Esophagus squamous epithelium (tissue), 5 donors: ENCODE measurements at places on chromosomes 3 and 15.

GRCh38 chr3:192847941-192848340 is 69.7 kb downstream of the MB21D2 start:
- no peak for DNase-seq
- no peaks in the 10 kb centered on the region for H3K36me3 ChIP-seq
- peaks cover 40% of the 10 kb centered on the region for H3K4me1 ChIP-seq
- H3K4me3 ChIP-seq, result no peak overlapping the region

GRCh38 chr15:44058126-44058525 is 136.9 kb downstream of the FRMD5 start:
- peaks cover 7% of the 10 kb centered on the region for H3K27me3 ChIP-seq
- H3K4me3 ChIP-seq, result no peak overlapping the region
- no peak overlapping the region for H3K27ac ChIP-seq
- DNase-seq, result no peak

GRCh38 chr3:150733936-150734794 is 28.8 kb downstream of the SIAH2 start:
- no peak for DNase-seq
- peak overlapping the region; percentile 66 for H3K27ac ChIP-seq
- H3K4me3 ChIP-seq, result no peak overlapping the region
- H3K36me3 ChIP-seq, result no peaks in the 10 kb centered on the region

DNA sequence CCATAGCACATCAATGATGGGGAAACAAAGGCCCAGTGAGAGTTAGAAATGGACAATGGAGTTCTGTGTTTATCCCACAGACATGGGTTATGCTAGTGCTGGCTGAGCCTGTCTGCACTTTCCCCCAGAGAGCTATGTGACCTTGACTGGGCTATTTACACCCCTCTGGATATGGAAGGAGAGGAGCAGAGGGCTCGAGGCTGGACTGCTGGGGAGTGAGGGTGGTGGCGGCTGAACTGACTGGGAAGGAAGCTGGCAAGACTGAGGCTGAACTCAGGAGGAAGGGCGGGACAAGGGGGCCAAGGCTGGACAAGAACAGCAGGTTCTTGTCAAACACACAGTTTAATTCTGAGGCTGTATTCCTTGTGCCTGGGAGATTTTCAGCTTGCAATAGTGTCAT is 10.8 kb upstream of the INSYN1 start:
- H3K27me3 ChIP-seq, result no peaks in the 10 kb centered on the region
- peaks cover 29% of the 10 kb centered on the region for H3K4me1 ChIP-seq

DNA sequence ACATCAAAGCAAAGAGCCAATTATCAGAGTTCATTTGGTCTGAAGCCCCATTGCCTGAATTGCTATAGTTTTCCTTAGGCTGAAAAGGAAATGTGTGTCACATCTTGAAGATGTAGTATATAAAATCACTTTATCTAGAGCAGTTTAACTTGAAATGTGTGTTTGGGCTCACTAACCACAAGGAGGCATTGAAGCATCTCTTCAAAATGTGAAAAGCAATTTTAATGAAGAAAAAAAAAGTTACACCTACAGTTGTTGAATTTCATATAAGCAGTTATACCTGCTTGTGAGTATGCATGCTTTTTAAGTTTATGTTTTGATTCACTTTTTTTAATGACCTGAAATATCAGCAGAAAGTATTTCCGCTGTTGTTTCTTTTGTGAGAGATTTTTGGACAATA is 129.3 kb downstream of the IQCH start:
- no peak overlapping the region for H3K4me3 ChIP-seq
- no peaks in the 10 kb centered on the region for H3K27me3 ChIP-seq
- H3K36me3 ChIP-seq, result no peaks in the 10 kb centered on the region
- H3K4me1 ChIP-seq, result no peaks in the 10 kb centered on the region
- DNase-seq, result no peak

DNA sequence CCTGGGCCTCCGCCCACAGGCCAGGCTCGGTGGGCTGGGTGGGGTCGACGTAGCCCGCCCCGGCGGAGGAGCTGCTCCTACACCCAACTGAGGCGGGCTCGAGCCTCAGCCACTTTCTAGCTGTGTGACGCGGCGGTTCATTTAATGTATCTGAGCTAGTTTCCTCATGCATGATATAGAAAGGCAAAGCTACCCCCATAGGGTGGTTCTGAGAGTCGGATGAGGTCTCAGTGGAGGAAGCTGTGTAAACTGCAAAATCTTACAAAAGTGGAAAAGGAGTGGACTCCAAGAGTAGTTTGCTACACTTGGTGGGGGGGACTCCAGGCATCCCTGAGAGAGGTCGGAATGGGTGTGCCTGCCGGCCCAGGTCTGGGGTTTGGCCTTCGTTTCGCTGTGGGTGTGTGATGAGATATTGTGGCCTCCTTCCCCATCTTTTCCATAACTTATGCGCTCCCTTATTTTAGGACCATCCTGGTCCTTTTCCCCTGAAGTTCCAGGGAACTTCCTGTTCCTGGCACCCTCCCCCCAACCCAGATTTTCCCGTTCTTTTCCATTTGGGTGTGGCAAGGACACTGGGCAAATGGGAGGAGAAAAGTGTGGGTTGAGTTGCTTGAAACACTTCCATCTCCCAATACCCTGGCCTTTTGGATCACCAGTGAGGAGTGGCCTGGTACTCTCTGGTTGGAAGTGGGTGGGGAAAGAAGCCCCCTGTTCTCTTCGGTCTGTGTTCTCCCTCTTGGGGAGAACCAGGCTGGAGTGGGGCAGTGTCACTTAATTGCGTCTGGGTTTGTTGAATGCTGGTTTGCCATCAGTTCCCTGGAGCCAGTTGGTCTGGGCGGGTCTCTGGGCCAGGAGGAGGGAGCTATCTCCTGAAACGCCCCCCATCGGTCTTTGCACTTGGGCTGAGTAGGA is 1.1 kb downstream of the PDIA5 start:
- DNase-seq, result no peak
- peak overlapping the region; percentile 88 for H3K27ac ChIP-seq
- no peaks in the 10 kb centered on the region for H3K27me3 ChIP-seq
- peaks cover 57% of the 10 kb centered on the region for H3K4me1 ChIP-seq
- H3K36me3 ChIP-seq, result no peaks in the 10 kb centered on the region

DNA sequence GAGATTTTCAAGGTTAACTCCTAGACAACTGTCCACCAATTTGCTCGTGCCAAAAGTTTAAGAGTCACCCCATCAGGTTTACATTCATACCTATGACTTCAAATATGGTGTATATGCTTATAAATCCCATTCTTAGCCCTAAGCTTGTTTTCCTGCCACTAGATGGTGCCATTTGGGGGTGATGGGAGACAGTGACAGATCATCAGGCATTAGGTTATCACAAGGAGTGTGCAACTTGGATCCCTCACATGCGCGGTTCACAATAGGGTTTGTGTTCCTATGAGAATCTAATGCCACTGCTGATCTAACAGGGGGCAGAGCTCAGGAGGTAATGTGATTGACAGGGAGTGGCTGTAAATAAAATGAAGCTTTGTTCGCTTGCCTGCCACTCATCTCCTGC is 182.7 kb downstream of the CNTN6 start:
- no peaks in the 10 kb centered on the region for H3K4me1 ChIP-seq
- H3K27ac ChIP-seq, result no peak overlapping the region
- DNase-seq, result no peak
- no peaks in the 10 kb centered on the region for H3K27me3 ChIP-seq
- no peaks in the 10 kb centered on the region for H3K36me3 ChIP-seq
- no peak overlapping the region for H3K4me3 ChIP-seq

DNA sequence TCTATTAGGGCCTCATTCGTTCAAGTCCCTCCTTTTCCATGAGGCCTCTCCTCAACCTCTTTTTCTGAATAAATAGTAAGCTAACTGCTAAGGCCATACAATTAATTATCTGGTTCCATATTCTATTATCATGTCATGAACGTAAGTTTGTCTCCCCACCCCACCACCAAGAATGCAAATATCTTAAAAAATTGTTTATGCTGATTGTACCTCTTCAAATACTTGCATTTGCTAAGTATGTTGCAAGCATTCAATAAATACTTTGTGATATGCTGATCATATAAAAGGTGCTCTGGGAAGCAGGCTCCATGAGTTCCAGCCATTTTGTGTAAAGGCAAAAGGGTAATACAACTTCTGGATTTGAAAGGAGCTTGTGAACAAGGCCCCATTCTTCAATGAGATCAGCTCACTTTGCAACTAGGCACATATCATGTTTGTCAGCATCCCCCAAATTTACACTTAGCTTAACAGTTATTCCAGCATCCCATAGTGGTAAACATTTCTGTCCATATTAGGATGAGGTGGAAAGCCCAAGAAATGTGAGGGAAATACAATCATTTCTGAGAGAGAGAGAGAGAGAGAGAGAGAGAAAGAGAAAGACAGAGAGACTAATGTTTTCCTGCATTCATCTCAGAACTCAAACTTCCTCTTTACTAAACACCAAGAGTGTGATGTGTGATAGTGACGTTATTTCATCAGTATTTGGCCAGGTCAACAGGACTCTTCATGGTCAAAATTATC is 33.2 kb downstream of the SLC12A8 start:
- no peak for DNase-seq
- H3K4me3 ChIP-seq, result no peak overlapping the region
- no peaks in the 10 kb centered on the region for H3K36me3 ChIP-seq
- no peaks in the 10 kb centered on the region for H3K27me3 ChIP-seq
- no peaks in the 10 kb centered on the region for H3K4me1 ChIP-seq

GRCh38 chr3:9837701-9838582 is 5.9 kb downstream of the RPUSD3 start:
- no peak for DNase-seq
- H3K4me3 ChIP-seq, result no peak overlapping the region
- H3K4me1 ChIP-seq, result peaks cover 7% of the 10 kb centered on the region
- H3K36me3 ChIP-seq, result peaks cover 14% of the 10 kb centered on the region

DNA sequence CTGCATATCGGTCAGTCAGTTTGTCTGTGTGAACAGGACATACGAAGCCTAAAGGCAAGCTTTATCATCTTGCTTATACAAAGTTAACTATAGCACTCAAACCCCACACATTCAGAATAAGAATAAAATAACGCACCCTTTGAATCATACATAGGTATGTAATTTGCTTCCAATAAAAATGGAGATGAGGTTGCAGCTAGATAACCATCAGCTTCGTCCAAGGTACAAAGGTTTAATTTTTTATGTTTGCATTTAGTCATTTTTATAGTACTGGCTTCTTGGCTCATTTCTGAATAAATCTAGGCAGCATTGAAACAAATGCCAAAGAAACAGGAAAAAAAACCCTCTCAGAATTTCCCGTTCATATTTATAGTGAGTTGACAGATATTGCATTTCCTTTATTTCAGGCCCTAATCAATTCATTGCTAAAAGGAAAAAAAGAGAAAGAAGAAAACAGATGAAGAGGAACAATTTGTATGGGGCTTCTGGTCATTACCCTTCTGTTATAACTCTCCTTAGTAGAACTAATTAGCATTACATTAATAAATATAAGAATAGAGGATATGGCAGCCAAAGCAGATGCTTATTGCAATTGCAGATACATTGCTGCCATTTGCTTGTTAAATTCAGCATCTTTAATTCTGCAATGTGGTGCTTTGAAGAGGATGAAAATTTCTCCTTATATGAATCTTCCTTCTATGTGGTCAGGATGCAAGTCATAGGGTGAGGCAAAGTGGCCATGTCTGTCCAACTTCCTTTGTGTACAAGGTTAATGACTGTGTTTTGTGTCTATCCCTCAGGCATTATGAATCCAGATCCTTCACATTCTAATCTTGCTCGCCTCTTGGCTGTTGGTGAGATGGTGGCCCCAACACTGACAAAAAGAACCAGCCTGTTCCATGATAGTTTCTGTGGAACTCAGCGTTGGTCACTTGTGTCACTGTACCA is 550.0 kb downstream of the AGBL1 start:
- H3K36me3 ChIP-seq, result no peaks in the 10 kb centered on the region
- DNase-seq, result no peak
- H3K27ac ChIP-seq, result no peak overlapping the region
- no peaks in the 10 kb centered on the region for H3K4me1 ChIP-seq
- H3K27me3 ChIP-seq, result no peaks in the 10 kb centered on the region
